Stimulated activated CD8-positive, alpha-beta memory T cell treated with anti-CD3 and anti-CD28 coated beads, Interleukin-12 subunit alpha, Interleukin-12 subunit beta, amount 100 ng/mL, for 4 hours (primary cell): ENCODE measurements at places on chromosomes 7 and 10.

DNA sequence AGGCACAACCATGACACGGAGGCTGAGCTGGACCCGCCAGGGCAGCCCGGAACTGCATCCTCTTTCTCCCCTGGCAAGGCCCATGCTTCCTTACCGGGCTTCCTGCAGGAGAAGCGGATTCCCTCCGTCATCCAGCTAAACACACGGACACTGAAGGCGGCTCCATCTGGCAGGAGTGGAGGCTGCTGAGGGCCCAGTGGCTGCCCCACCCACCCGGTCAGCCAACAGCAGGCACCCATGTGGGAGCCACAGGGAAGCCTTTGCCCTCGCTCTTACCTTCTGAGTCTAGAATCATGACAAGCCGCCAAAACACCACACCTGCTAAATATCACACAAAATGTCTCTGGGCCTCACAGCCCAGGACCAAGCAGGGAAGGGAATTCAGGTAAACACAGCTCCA is 321.6 kb upstream of the RNF32 start:
- no peak for DNase-seq

DNA sequence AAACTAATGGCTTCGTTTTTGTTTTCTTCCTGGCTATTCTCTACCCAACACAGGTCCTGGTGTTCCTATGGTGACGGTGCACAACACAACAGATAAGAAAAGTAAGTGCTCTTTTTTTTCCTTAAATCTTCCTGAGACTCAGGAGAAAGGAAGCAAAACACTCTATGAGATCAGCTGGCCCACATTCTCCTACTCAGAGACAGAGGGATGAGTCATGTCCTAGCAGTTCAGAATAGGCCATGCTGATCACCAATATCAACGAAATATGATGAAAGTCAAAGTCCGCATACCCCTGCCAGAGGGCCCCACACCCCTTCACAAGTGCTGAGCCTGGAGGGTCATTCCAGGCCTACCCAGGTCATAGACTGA is 149.2 kb downstream of the PAXIP1 start:
- DNase-seq = no peak

GRCh38 chr7:113015034-113015645 is 71.5 kb downstream of the GPR85 start:
- no peak for DNase-seq

DNA sequence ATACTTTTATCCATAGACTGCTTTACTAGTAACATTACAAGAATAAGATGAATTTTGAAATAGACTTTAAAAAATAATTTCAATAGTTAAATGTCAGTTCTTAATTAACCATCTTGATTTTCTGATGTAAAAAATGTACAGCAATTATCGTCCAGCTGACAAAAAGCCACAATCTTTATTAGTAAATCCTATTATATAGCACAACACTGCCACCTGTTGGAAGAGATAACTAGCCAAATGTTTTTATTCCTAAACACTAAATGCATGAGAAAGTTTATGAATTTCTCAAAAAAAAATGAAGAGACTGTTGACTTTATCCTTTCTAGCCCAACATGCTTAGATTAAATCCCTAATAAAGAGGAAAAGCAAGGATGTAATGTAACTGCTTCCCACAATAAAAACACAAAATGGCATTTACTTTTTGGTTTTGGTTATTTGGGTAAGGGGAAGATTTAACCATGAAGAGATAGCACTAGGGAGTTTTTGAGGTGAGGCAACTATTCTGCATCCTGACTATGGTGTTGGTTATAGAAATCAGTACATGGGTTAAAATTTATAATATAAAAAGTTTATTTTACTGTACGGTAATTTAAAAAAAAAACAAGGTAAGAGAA is 8.0 kb downstream of the COA1 start:
- no peak for DNase-seq

DNA sequence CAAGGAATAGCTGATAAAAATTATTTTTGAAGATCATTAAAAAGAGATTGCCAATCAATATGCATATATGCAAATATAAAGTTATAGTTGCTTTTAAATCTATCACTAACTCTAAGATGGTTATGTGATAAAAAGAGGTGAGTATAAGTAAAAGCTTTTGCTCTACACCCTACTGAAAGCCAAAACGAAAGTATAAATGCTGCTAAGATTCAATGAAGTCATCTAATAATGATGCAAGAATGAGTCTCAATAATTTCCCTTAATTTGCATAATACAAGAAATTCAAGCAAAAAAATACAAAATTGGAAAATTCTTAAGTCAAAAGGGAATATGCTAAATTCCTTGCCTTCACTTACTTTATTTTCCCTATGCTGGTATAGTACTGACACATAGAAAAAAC is 75.2 kb downstream of the WAPL start:
- no peak for DNase-seq

DNA sequence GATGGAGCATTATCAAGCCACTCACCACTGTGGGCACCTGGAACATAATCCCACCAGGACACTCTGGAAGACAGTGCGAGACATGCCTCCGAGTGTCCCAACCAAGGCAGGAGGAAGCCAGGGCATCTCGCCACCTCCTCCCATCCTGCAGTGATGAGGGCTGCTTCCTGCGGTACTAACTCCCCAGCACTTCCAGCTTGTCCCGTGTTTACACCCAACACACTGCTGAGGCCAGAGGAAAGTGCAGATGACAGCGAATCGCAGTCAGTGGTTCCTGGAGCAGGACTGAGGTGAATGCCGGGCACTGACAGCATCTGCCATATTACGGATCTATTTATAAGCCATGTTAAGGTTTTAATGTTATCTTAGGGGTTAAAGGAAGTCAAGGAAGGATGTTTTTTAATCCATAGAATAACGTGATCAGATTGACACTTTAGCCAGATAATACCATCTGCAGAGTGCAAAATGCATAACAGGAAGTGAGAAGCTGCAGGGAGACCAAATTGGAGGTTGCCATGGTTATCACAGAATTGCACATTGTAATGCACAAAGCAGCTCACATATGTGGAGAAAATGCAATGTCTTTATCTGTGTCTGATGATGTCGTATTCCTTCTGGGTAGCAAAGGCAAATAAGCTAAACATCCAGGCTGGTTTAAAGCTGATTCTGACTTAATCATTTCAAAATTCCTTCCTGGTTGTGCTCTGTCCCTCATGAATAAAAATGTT is 314.1 kb upstream of the C7orf33 start:
- no peak for DNase-seq
